Fibroblast of skin of left biceps (primary cell): ENCODE measurements at places on chromosomes 6 and 20.

DNA sequence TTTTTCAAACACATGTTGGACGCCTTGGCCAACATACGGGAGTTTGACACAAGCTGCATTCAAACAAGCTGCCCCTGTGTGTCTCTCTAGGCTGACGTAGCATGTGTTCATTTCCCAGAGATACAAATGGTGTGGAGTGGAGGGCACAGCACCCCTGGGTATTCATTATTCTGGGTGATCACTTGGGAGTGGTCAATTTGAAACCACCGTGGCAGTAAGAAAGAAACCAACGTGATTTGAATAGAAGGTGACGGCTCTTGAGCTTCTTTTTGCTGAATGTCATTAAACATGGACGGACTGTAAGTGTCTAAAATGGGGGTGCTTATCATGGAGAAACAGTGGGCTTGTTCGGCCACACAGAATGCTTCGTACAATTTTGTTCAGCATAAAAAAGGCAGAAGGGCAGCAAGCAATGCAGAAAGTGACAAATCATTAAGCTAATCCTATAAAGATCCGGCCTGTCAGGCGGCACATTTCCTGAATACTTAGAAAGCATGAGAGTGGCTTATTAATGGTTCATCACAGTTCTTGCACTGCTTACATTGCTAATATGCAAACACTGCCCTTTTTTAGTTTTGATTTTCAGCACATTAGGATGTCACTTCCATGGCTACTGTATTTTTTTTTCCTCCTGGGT is 1261.9 kb upstream of the CITED2 start:
- no peak for DNase-seq

DNA sequence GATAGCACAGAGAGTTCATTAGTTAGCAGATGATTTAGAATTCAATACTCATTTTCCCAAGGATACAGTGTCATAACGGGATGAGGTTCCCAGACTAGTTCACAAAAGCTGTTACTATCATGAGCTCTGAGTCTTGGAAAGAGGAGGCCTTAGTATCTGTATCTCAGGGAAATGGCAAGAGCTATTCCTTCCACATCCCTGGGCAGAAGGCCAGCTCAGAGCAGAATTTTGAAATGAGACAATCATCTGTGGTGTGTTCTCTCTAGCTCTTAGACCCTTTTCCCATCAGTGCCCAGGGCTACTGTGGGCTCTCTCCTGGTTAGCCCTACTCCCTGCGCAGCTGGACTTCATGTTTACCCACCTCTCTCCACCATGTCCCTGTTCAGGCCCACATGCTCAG is 64.5 kb downstream of the JAG1 start:
- peak; percentile 82 for DNase-seq

DNA sequence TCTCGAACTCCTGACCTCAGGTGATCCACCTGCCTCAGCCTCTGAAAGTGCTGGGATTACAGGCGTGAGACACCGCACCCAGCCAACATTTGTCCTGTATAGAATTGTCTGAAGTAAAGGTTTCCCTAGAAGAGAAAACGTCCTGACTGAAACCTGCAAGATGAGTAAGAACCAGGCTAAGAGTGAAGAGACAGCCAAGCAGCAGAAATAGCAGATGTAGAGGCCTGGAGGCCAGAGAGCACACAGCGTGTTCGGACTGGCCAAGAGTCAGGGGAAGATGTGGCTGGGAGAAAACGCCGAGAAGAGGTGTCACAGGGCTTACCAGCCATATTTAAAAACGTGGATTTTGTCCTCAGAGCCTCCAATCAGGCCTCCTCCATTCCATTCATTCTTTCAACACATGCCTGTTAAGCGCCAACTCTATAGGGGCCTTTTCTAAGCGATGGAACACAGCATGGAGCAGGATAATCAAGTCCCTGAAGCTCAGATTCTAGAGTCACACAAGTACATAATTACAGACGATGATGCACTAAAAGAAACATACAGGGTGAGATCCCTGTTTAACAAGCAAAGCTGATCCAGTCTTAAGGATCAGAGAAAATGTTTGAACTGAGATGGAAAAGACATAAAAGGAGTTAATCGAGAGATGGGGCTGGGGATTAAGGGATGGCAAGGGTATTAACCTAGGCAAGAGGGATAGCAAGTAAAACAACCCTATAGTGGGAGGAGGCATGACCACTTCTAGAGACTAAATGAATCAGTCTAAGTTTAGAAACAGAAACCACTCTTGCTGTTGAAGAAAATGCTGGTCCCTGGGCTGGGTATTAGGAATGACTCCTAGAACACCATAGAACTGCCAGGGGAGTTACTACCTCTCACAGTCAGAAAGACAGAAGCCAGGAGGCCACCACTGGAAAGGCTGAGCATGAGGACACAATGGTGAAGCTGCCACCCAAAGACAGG is 4.8 kb downstream of the ZCCHC3 start:
- no peak for DNase-seq

DNA sequence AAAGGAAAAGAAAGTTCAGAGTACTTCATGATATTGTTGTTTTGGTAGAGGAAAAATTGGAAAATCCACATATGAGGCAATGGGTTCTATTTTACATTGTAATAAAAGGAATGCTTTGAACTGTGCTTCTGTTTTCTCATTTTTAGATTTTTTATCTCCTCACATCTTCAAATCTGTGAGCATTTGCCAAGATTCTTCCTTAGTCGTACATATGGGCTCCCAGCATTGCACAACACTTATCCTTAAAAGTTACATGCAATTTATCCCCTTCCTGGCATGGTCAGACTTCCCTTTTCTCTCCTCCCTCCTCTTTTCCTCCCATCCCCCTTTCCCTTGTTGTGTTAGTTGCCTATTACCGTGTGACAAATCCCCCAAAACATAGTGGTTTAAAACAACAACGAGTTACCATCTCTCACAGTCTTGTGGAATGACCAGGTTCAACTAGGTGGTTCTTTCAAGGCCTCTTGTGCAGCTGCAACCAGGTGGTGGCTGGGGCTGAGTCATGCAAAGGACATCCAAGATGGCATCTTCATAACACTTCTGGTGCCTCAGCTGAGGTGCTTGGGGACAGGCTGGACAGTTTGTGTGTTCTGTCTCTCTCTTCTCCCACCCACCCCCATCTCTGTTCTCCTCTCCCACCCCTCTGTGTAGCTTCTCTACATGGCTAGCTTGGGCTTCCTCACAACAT is 68.7 kb downstream of the TXNDC5 start:
- DNase-seq, result no peak

DNA sequence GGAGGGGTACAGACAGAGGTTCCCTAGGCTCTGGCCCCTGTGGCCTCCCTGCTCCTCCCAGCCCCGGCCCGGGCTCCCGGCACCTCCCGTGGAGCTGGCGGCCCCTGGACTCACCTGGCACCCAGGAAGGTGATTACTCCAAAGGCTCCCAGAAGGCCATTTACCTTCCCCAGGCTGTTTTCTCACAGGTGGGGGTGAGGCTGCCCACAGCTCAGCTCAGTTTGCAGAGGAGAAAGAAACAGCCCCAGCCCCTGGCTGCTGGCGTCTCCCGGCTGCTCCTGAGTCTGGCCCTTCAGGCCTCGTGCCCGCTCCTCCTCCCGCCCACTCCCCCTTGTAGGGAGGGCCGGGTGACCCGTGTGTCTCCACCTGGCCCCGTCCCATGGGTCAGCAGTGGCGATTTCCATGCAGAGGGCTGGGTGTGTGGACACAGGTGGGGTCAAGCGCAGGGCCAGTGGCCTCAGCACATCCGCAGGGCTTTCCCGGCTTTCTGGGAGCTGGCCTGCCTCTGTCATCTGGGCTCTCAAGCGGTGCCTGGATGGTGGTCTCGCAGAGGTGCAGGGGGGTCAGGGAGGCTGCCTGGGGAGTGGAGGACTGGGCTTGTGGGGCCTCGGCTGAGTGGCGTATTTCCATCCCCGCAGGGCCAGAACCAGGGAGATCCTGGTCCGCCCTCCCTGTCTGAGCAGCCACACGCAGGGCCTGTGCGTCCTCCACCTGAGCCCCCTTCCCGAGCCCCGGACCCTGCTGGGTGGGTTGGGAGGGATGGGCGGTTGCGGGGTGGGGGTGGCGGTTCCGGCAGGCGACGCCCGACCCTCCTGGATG is 20.2 kb upstream of the GATA5 start:
- DNase-seq, result no peak

GRCh38 chr6:169971081-169971861 is 219.8 kb downstream of the ERMARD start:
- no peak for DNase-seq

DNA sequence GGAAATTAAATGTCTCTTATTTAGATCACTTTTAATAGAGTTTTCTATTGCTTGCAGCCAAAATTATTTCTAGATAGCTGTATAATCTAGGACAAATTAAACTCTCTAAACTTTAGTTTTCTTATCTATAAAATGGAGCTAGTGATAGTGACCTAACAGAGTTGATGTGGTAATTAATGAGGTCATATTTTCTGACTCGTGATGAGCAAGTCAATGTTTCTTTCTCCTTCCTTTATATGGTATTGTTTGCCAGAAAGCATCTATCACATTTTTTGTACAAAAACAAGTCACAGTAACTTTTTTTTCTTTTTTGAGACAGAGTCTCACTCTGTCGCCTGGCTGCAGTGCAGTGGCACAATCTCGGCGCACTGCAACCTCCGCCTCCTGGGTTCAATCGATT is 267.7 kb downstream of the FARS2 start:
- DNase-seq, result no peak

GRCh38 chr20:49186535-49187329 is 1.4 kb downstream of the STAU1 start:
- no peak for DNase-seq

GRCh38 chr6:14088600-14089192 is 28.9 kb upstream of the CD83 start:
- no peak for DNase-seq

DNA sequence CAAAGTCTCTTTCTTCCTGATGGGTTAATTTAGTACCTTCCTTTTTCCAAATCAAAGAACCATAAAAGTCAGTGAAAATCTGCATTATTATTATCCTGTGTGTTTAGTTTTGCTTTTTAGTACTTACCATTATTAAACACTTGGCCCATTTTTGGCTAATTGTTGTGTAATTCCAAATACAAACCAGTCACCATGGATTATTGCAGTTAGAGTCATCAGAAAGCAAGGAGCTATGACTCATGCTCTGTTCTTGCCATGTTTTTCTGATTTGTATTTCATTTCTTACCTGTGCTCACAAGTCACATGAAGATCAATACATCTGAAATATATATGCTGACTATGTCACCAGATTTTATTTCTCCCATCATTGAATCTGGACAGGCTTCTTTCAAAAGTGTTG is 31.3 kb downstream of the SLC22A3 start:
- DNase-seq, result no peak

DNA sequence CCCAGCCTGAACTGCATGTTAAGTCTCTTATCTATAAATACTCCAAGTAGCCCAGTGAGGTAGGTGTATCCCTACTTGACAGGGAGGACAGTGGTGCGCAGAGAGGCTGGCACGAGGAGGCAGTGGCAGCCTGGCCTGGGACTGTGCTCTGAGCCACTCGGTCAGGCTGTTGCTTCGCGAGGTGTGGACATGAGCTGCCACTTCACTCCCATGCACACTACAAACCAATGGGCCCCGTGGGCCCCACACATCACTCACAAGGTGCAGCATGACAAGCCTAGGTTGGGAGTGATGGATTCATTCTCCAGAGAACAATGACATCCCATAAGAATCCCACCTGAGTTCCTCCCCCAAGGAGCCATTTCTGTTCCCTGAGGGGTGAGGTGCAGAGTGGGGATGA is 54.9 kb downstream of the TMEM242 start:
- DNase-seq, result no peak

DNA sequence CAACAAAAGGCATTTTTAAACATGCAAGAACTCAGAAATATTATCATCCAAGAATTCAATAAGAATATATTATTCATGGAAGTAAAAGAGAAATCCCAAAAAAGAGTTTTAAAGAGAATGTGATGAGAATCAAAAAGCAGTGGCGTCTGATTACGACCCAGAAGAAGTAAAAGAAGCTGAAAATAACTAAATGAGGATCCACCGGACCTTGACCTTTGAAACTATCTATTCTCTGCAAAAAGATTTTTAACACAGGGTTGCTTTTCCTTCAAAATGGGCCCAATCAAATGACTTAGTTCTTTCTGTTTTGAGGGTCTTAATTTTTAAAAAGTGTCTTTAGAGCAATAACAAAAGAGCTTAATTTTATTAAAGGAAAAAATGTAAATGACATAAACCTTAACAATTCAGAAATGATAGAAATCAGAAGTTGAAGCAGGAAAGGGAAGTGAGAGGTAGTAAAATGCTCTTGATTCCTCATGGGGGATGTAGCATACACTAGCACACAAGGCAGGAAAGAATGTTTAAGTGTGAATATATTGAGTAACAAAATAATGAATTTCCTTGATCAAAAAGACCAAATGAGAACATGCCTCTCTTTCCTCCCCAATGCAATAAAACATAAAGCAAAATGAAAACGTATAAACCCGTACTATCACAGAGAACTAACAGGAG is 223.1 kb upstream of the PRDM1 start:
- no peak for DNase-seq

- no peak for DNase-seq
Observed at GRCh38 chr6:43290339-43290904, 7.6 kb upstream of the SLC22A7 start.

- no peak for DNase-seq
Observed at GRCh38 chr6:136624347-136624746, 74.1 kb upstream of the MAP7 start.

GRCh38 chr6:139881728-139882211 is 507.3 kb upstream of the CITED2 start:
- no peak for DNase-seq

DNA sequence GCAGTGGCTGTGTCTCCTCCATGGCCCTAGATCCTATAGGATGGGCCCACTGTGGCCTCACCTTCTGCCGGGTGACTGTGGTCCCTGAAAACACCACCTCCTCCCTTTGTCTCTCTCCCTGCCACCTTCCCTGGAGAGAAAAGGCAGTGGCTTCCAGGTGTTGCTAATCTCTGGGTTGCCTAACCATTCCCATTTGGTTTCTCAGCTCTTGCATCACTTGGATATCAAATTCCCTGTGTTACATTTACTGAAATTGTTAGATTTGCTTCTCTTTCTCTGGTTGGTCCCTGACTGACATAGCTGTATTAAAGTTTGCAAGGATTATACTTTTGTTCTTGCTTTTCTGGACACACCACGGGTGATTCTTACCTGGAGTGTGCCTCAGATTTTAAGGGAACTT is 9.3 kb upstream of the ZFP64 start:
- peak; percentile 8 for DNase-seq

- no peak for DNase-seq
Observed at GRCh38 chr20:64154590-64155257, 9.5 kb upstream of the MYT1 start.

- no peak for DNase-seq
Observed at GRCh38 chr6:169847141-169847674, 95.8 kb downstream of the ERMARD start.

- no peak for DNase-seq
Observed at GRCh38 chr20:40251284-40251932, 437.6 kb downstream of the MAFB start.

- DNase-seq, result peak; percentile 63
Observed at GRCh38 chr6:108452711-108453195, 108.0 kb upstream of the FOXO3 start.

GRCh38 chr6:121319112-121319553 is 15.1 kb downstream of the TBC1D32 start:
- DNase-seq, result no peak

GRCh38 chr20:53216478-53216855 is 244.3 kb downstream of the TSHZ2 start:
- no peak for DNase-seq
